ENCODE measurements at places on chromosomes 1 and 21. TPM values are rescaled to one million over a fixed set of nuclear protein-coding genes. Genes with fewer than 3 reads are reported as not detected.

IER5 gene
- polyA plus RNA-seq = 8.4 TPM

KISS1 gene
- polyA plus RNA-seq = not detected

VAMP4 gene
- 28.0 TPM for polyA plus RNA-seq

AZIN2 gene
- polyA plus RNA-seq = 22.7 TPM

PCAT6 gene
- polyA plus RNA-seq = 1.5 TPM

LAMTOR2 gene
- 82.6 TPM for polyA plus RNA-seq

TACSTD2 gene
- polyA plus RNA-seq = not detected

RBM11 gene
- 20.0 TPM for polyA plus RNA-seq

CXADR gene
- 174 TPM for polyA plus RNA-seq

F3 gene
- polyA plus RNA-seq = not detected

LHX8 gene
- polyA plus RNA-seq = 8.8 TPM

BCL2L15 gene
- 4.7 TPM for polyA plus RNA-seq

GNG12 gene
- 0.35 TPM for polyA plus RNA-seq

MSTO1 gene
- 64.5 TPM for polyA plus RNA-seq

IQGAP3 gene
- polyA plus RNA-seq = not detected

GJC2 gene
- 1.7 TPM for polyA plus RNA-seq

DEGS1 gene
- polyA plus RNA-seq = 40.6 TPM

C2CD2 gene
- 0.88 TPM for polyA plus RNA-seq

MAN1C1 gene
- polyA plus RNA-seq = 0.66 TPM

CFAP107 gene
- not detected for polyA plus RNA-seq

HAX1 gene
- polyA plus RNA-seq = 155 TPM

CELA2A gene
- polyA plus RNA-seq = not detected

FAM20B gene
- 21.8 TPM for polyA plus RNA-seq

DNAJC28 gene
- polyA plus RNA-seq = 5.5 TPM

MX2 gene
- polyA plus RNA-seq = not detected

OLFML2B gene
- polyA plus RNA-seq = 0.68 TPM
